Nephron progenitor cell (in vitro differentiated cells): ENCODE measurements at places on chromosomes 5 and 9.

GRCh38 chr5:151106043-151106442, 25.2 kb upstream of the TNIP1 start:
- DNase-seq: no peak

GRCh38 chr9:79220251-79220650, 351.5 kb upstream of the TLE4 start:
- no peak for DNase-seq

DNA sequence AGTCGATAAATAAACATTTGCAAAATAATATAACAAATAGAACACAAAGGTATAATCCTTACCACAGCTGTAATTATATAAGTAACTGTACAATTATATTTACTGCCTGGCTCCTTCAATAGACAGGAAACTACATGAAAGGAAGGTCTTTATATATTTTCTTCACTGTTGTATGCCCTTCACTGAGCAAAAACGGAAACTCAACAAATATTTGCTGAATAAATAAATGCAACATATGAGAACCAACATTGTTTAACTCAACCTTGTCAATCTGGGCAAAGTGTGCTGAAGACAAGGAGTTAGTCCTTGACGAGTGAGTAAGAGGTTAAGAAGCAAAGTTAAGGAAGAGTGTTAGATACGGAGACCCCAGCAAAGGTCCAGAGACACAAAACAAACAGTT, 22.6 kb downstream of the PSMD5 start:
- DNase-seq: no peak

DNA sequence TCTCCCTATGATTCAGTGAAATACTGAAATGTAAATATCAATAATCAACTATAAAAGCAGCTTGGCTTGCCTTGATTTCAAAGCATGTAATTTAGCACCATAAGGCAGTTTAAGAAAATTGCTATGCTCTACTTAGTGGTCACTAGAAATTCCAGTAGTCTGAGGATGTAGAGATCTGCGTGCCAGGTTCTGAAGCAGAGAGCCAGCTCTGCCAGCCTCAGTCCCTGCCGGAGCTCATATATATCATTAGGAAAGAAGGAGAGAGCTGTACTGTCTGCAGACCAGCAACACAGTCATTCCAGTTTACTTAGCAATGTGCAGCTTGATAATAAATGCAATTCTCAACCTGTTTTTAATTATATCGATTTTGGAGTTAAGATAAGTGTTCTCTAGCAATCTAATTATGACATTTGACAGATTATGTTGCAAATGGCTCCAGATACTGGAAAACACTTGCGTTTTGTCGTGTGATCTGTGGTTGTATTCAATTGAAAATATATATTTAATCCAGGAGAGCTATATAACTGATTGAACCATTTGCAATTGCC, 540.5 kb downstream of the CTNND2 start:
- DNase-seq: no peak

GRCh38 chr5:41929035-41929434, 4.0 kb downstream of the FBXO4 start:
- DNase-seq: no peak

GRCh38 chr9:108889649-108890067, 27.6 kb downstream of the ACTL7A start:
- DNase-seq: no peak

DNA sequence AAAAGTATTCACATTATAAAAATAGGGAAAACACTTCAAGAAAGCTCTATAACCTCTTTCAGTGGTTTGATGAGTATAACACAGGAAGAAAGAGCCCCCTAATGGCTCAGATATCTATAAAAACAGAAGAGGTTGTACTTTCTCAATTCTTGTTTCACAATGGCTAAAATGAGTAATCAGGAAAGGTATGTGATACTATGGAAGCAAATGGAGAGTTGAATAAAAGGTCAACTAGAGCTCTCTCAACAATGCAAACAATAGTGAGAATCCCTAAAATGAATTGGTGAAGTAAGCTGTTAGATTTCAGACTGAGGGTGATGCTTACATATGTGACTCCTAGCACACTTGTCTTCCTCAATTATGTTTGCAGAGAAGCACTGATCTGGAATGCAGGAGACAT, 584.6 kb upstream of the CDH18 start:
- no peak for DNase-seq
